ENCODE measurements at places on chromosomes 7 and 10.

- no peak for DNase-seq
These were observed 9.8 kb downstream of the MAPK8 start for GRCh38 chr10:48316236-48316635.

DNA sequence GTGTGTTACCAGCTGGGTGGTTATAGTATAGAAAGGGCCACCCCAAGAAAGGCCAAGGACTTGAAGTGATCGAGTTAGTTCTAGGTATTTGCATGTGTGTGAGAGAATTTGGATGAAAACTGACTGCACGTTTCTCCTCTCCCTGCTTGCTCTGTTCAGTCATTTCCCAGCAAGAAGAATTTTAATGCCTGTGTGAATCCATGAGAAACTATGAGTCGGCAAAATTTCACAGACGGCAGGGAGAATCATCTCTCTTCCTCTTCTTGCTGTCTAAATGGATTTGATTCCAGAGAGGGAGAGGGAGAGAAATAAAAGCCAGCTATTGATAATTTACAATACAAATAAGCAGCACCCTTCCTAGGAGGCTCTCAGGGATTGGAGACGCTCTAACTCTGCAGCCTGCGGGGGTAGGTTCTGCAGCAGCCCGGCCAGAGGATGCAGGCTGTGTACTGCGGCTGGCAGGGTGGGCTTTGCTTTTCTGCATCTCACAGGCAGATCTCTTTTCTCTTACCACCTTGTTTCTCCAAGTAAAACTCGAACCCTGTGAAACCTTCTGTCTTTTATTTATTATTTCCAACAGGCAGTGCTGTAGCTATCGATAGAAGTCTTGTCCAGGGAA, 183.6 kb downstream of the TCF7L2 start:
- peak; percentile 27 for DNase-seq

DNA sequence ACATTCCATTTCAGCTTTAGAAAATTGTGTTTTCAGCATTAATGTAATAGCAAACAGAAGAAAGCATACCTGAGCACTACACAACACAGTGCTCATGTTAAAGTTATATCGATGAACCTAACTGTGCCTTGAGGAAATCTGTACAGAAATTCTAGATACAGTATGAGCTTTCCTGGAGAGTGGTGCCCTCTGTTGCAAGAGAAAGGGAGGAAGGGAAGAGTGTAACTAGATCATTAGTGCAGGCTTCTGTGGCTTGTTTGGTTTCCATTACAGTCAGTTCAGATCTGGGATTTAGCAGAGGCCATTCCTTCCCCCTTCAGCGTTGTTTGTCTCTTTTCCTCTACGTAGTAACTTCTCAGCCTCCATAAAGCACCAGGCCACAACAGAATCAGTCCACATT, 139.7 kb downstream of the HTR7 start:
- no peak for DNase-seq

DNA sequence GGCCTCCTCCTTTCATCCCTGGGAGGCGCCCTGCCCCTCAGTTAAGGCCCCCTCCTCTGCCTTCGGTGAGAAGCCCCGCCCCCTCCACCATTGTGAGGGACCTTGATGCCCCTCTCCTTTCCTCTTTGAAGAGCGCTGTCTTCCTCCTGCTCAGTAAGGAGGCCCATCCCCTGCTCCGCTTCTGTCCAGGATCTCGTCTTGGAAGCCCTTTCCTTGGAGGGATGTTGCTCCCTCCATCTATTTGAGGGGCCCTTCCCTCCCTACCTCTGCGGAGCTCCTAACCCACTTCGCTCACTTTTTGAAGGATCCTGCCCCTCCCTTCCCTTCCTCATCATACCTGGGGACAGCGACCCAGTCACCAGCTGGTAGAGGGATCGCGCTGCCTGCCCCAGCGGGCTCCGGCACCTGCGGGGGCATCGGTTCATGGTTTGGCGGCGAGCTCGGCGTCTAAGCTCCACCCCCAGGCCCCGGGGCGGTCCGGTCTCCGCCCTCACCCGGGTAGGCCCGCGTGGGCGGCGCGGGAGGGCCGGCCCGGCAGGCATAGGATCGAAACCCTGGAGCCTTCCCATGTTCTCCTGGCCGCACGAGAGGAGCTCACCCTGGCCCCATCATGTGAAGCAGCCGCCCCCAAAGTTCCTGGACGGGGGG, 4.1 kb downstream of the KCNIP2 start:
- DNase-seq = peak; percentile 89

- DNase-seq = no peak
These were observed 4.6 kb downstream of the CYREN start for GRCh38 chr7:135165862-135166261.

DNA sequence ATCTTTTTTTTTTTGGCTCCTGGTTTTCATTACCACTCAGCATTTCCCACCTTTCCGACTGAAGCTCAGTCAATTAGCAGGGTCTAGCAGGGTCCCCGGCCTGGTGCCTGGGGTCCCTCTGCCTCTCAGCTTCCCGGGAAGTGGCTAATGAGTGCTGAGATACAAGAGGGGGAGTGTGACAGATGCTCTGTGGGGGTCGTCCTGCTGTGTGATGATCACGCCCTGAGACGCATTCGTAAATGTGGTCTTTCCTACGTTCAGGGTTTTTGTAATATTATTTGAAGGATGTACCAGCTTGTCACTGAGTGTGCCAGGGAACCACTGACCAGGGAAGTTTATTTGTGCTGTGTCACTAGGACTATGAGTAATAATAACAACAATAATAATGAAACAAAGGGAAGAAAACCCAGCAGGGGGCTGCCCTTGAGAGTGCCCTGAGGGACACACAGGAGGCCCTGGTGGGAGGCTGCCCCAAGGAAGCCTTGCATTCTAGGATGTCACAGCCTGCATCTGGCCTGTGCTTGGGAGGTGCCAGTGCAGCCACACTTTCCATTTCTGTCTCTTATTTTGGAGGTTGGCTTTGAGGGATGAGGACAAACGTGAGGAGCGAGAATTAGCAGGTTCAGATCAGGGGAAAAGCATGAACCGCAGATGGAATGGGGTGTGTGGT, 337.8 kb downstream of the ADARB2 start:
- DNase-seq = no peak

DNA sequence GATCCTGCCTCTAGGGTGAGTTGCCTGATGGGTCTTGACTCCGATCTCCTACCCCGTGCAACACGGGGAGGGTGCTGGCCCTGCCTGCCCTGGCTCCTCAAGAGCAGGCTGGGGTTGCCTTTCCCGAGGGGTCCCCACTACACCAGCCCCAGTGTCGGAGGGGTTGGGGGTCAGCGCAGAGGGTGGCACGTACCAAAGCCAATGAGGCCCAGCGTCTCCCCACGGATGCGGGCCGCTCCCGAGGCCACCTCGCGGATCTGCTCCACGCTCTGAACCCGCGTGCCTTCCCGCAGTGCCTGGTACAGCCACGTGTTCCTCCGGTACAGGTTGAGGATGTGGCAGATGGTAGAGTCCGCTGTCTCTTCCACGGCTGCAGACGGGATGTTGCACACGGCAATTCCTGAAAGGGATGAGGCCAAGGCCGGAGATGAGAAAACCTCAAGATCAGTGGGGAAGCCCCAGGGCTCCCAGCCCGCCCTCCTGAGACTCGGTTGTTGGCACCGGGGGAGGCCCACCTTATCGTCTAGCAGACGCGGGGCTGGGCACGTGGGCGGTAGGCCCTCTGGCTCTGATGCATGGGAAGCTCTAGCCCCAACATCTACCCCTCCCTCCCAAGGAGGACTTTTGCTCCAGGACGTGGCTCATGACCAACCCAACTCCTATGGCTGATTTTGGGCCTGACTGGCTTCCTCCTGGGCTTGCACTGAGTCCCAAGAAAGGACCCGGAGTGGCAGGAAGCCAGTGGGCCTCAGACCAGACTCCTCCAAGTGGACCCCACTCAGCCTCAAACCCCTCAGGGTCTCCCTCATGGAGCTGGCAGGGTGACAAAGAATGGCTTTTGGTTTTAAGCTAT, 56.1 kb downstream of the ZRANB1 start:
- no peak for DNase-seq

GRCh38 chr10:18773180-18773579, 113.9 kb downstream of the ARL5B start:
- DNase-seq = no peak

- no peak for DNase-seq
These were observed 927.7 kb upstream of the MBL2 start for GRCh38 chr10:53700278-53700677.

- no peak for DNase-seq
These were observed 130.0 kb downstream of the ELAPOR2 start for GRCh38 chr7:86929293-86930109.

DNA sequence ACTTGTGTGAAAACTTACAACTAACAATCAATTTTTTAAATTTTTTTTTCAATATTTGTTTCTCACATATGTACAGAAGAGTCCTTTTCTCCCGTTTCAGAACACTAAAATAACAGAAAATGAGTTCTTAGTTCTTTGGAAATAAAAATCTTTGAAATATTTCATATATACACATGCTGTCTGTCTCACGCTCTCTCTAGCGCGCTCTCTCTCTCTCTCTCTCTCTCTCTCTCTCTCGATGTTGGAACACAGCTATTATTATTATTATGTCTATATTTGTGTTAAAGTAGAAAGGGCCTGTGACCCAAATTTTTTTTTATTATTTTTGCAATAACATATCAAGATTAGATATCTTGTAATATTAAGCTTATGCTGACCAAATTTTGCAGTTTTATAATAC, 96.9 kb upstream of the GATA3 start:
- no peak for DNase-seq

GRCh38 chr10:58477122-58477521, 35.5 kb upstream of the BICC1 start:
- DNase-seq = peak; percentile 33

- no peak for DNase-seq
These were observed 133.2 kb upstream of the SVIL start for GRCh38 chr10:29767968-29768367.

DNA sequence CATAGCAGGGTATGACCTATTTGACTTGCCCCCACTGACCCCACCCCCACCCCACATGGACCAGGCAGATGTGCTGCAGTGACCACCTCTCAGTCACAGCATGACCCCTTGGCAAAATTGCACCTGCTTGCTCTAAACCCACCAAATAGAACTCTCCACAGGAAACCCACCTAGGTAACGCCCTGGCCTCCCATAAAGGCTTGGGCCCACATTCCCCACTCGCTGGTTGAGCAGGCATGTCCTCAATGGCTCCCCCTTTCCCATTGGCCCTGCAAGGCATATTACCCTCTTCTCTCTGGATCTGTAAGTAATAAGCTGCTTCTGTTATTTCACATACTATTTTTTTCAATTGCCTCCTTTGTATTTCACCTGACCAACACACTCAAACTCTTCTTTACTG, 2.7 kb downstream of the IFIT1 start:
- no peak for DNase-seq

DNA sequence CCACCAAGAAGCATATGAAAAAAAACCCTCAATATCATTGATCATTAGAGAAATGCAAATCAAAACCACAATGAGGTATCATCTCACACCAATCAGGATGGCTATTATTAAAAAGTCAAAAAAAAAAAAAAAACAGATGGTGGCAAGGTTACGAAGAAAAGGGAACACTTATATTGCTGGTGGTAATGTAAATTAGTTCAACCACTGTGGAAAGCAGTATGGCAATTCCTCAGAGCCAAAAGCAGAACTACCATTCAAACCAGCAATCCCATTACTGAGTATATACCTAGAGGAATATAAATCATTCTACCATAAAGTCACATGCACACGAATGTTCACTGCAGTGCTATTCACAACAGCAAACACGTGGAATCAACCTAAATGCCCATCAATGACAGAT, 46.0 kb downstream of the CNOT4 start:
- no peak for DNase-seq

DNA sequence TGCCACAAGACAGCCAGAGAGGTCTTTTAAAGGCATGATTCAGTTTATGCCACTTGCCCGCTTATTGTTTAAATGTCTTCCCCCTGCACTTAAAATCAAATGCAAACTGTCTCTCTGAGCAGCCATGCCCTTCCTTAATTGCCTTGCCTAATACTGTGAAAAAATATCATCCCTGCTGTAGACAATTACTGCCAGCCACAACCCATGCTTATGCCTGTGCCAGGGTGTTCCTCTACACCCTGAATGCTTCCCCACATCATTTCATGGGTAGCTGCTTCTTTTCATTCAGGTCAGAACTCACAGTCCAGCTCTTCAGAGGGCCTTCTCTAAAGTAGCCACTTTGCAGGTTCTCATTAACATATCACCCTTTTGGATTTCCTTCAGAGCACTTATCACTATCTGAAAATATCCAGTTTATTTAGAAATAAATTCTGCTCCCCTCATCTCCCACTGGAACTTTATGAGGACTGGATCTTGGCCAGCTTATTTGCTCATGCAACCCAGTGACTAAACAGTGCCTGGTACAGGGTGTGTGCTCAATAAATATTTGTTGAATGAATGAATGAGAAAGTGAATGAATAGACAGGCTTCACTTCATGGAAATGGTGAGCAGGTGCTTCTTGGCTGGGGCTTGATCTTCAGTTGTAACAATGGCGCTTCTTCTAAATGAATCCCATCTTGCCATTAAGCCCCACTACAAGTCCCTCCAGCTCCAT, 162.4 kb upstream of the MDFIC start:
- no peak for DNase-seq

GRCh38 chr7:3245721-3246120, 55.3 kb upstream of the SDK1 start:
- no peak for DNase-seq

GRCh38 chr10:79074732-79075131, 6.0 kb downstream of the ZMIZ1 start:
- DNase-seq = no peak

- no peak for DNase-seq
These were observed 4.9 kb downstream of the GNB2 start for GRCh38 chr7:100678291-100678984.

GRCh38 chr7:33554576-33554975, 350.8 kb upstream of the BMPER start:
- no peak for DNase-seq

DNA sequence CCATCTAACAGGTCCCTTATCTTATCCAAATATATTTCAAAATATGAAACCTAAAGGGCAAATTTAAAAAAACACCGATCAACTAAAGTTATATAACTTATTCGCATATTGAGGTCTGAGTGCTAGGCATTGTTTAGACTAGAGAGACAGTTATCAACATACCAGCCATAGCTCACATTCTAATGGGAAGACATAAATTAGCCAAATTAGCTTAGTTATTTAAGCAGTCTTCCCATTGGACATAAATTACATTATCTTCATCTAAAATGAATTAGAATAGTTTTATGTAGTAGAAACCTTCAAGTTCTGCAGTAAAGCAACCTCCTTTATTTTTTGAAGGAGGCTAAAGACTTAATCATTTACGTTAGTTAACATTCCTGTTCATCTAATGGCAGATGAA, 17.4 kb downstream of the KIF5B start:
- DNase-seq = no peak

- peak; percentile 22 for DNase-seq
These were observed 25.1 kb downstream of the CASP7 start for GRCh38 chr10:113704637-113705343.

GRCh38 chr7:84506151-84506550, 311.6 kb upstream of the SEMA3A start:
- no peak for DNase-seq

GRCh38 chr7:20217193-20217948, at the start of gene MACC1:
Gene MACC1, minus strand, starts transcription at chr7:20217384. Its CDS starts 55,522 bp downstream, at chr7:20161862.
- DNase-seq = no peak

- no peak for DNase-seq
These were observed 129.4 kb upstream of the SAMD8 start for GRCh38 chr10:74981831-74982633.
